Stimulated activated CD4-positive, alpha-beta T cell treated with anti-CD3 and anti-CD28 coated beads, Interleukin-4, amount 100 ng/mL, for 4 hours (primary cell): ENCODE measurements at places on chromosomes 5 and 9.
A peak's percentile ranks its signal among the peaks of the same experiment; 100 is the strongest.

DNA sequence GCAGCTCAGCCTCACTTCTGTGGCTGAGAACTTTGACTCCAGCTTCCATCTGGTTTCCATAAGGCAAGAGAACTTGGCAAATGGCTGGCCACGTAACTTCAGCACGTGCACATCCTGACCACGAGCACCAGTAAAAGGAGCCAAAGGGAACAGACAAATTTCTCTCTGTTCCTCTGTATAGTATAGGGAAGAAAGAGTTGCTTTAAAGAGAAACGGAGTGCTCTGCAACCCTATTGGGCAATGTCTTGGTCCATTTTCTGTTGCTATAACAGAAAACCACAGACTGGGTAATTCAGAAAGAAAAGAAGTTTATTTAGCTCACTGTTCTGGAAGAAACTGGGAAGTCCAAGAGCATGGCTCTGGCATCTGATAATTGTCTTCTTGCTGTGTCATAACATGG is 558.7 kb downstream of the ACTL7B start:
- DNase-seq = no peak

- DNase-seq = no peak
Observed at GRCh38 chr9:7752481-7752880, 47.1 kb downstream of the DMAC1 start.

GRCh38 chr9:133518200-133518599 is 6.6 kb downstream of the MYMK start:
- DNase-seq = no peak

- no peak for DNase-seq
Observed at GRCh38 chr5:9587135-9587534, 41.3 kb upstream of the SEMA5A start.

- no peak for DNase-seq
Observed at GRCh38 chr5:95102687-95103086, 182.2 kb downstream of the MCTP1 start.

GRCh38 chr5:96768708-96769251 is 39.0 kb downstream of the ERAP1 start:
- no peak for DNase-seq

- DNase-seq = no peak
Observed at GRCh38 chr5:40762705-40763104, 6.9 kb upstream of the TTC33 start.

DNA sequence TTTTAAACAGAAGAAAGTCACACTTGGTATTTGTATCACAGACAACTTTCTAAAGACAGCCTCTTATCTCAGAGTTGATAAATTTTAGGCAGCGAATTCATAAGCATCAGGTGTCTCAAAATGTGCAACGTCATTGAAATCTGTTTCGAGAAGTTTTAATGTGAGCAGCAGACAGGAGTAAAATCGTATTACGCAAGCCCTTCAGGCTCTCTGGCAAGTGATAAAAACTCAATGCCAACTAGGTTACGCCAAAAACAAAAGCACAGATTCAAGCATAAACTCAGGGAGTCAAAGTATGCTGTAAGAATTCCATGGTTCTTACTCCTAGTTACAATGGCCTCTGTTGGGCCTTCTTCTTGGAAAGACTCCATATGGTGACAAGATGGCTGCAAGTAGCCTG is 244.7 kb downstream of the SEMA5A start:
- no peak for DNase-seq

- DNase-seq = no peak
Observed at GRCh38 chr5:103511554-103511885, 51.1 kb downstream of the NUDT12 start.

GRCh38 chr9:34998266-34998665 is 8.7 kb downstream of the DNAJB5 start:
- no peak for DNase-seq

- DNase-seq = peak; percentile 39
Observed at GRCh38 chr5:178116143-178116885, 3.0 kb downstream of the N4BP3 start.

DNA sequence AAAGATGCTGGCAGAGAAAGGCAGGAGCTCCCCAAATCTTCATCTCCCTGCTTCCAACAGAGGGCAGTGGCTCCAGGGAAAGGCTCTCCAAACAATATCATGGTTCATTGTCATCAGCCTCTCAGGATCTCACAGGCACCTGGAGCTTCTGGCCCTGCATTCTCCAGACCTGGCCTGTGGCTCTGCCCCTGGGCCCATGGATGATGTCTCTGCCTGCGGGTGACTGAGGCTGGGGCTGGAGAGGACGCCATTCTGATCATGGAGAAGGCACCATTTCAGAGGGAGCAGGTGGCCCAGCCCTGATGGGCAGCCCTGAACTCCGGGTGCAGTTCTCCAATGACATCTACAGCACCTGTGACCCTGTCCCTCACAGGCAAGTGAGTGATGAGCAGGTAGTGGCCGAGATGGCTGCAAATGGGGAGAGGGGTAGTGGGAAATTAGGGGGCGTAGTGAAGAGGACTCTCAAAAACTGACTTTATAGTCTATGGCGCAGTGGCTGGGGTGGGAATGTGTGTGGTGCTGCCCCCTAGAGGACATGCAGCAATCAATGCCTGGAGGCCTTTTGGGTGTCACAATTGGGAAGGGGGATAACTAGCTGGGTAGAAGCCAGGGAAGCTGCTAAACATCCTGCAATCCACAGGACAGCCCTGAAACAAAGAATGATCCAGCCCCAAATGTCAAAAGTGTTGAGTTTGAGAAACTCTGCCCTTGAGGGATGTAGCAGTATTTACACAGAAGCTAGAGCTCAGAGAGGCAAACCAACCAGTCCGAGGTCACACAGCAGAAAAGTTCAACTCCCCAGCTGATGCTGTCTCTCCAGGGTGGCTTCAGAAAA is 3.2 kb downstream of the SH3PXD2B start:
- no peak for DNase-seq

DNA sequence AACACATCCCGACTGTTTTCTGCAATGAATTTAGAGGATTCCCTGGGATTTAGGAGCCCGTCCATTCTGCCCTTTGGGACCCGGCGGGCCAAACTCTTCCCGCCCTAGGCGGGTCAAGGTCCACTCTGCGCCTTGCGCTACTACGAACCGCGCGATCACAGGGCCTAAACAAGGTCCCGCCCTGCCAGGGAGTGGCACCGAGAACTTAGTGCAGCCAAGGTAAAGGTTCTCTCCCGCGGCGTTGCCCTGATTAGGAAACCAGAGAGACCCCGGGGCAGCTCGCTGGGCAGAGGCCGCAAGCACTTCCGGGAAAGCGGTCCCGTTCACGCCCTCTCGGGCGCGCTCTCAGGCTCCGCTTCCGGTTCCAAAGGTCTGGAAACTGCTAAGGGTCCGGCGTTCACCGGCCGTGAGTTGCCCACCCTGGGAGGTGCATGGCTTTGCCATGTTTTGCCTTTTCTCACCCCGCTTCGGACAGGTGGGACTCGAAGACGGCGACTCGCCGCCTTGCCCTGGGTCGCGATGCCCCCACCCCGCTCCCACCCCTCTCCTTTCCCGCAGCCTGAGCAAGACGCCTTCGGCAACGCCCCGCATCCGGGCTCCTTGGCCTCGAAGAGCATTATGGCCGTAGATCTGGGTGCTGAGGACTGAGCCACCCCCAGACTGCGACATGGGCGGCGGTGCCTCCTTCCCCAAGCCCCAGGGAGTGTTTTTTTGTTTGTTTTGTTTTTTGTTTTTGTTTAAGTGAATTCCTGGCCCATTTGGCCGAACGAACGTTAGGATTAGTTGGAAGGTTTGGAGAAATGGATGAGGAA is 23.4 kb downstream of the HNRNPK start:
- DNase-seq = peak; percentile 36

DNA sequence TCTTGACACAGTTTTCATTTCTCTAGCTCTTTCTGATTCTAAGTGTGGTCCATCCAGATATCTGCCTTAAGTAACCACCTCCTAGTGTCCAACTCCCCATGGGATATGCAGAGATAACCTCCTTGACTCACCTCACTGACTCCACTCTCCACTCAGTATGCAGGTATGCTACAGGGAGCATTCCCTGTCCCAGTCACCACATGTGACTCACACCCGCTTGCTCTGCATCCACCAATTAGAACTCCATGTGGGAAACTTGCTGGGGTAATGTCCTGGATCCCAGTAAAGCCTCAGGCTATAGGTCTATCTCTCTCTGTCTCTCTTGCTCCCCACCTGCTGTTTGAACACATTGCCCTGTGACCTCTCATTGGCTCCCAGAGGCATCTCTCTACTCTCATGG is 563.9 kb downstream of the HTR1A start:
- DNase-seq = no peak

GRCh38 chr5:68405784-68406743 is 190.5 kb downstream of the PIK3R1 start:
- DNase-seq = no peak

DNA sequence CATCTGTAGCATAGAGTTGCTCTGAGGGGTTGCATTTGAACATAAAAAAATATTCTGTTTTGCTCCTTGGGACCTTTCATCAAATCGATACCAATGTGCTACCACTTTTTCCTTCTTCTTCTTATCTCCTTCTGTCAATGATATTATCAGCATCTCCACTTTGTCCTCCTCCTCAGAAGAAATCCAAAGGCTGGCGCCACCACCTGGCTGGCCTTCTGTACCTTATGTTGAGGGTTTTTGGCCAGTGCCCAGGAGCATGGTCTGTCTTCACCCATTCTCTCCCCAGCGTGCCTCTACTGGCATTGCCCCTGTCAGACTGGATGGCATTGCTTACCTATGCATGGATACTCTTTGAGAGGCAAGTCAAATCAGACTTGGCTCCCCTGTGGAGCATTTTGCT is 167.2 kb downstream of the CFAP90 start:
- no peak for DNase-seq

GRCh38 chr5:68534131-68534940 is 318.8 kb downstream of the PIK3R1 start:
- no peak for DNase-seq

DNA sequence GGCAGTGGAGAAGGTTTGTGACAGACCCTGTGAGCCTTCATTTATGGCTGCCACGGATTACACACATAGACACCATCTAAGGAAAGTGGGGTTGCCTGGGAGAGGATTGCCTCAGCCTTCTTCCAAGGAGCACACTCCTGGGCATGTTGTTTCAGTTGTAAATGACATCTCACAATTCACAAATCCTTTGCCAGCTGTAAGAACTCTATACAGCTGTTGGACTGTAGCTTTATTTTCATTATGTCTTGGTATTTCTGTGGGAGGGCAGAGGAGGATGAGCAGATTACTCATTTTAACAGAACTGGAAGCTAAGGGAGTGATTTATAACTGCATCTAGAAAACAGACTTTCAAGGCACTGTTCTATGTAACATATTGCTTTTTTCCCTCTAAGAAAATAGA is 25.6 kb downstream of the MELK start:
- no peak for DNase-seq

DNA sequence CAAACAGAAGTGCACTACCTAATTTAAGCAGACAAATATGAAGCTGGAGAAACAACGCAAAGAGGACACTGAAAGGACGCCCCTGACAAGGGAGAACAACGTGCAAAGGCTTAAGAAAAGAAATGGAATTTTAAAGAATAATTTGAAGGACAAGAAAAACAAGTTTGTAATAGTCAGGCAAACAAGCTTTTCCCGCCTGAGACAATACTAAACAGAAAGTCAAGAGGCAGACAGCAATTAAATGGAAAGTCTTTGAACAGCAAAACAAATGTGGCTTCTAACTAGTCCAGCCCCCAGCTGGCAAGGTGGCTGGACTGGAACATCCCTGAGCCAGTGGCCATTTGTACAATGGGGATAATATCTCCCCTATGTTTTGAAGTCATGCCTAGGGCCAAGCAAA is 63.3 kb downstream of the SIL1 start:
- no peak for DNase-seq

- no peak for DNase-seq
Observed at GRCh38 chr5:32379421-32379820, 65.1 kb downstream of the ZFR start.

DNA sequence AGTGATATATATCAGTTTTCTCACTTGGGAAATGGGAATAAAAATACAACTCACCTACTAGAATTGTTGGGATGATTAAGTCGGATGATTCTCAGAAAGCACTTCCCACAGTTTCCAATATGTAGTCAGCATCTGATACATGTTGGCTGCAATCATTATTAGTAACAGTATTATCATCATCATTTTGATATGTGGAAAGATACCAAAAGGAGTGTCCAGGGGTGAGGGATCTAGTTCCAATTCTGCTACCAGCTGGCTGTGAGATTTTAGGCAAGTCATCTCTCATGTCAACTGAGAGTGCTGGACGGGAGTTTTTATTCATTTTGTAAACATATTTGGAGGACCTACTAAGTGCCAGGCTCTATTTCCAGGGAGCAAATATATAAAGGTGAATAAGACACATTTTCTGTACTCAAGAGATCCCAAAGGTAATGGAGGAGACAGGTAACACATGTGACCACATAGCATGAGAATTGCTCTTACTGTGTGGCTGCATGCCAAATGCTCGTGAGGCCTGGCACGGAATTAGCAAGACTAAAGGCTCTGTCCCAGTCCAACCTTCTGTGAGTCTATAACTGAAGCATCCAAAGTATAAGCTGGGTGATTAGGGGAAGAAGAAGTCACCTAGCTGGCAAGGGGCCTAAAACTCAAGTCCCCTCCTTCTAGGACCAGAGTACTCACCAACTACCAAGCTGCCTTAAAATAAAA is 83.0 kb downstream of the GRIA1 start:
- DNase-seq = no peak

DNA sequence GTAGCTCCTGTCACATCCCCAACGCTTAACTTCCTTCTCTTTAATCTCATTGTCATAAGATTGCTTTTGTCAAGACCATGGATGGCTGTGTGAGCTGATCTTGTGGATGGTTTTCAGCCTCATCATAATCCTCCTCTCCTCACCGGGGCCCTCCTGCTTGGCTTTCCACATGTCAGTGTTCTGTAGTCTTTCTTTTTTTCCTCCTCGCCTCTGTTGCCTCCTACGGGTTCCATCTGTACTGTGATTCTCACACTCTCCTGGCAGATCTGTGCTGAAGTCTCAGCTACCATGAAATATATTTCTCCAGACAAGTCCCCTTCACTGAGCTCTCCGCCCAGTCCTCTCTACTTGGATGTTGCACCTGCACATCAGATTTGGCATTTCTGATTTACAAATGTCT is 34.9 kb upstream of the FAM120AOS start:
- no peak for DNase-seq

DNA sequence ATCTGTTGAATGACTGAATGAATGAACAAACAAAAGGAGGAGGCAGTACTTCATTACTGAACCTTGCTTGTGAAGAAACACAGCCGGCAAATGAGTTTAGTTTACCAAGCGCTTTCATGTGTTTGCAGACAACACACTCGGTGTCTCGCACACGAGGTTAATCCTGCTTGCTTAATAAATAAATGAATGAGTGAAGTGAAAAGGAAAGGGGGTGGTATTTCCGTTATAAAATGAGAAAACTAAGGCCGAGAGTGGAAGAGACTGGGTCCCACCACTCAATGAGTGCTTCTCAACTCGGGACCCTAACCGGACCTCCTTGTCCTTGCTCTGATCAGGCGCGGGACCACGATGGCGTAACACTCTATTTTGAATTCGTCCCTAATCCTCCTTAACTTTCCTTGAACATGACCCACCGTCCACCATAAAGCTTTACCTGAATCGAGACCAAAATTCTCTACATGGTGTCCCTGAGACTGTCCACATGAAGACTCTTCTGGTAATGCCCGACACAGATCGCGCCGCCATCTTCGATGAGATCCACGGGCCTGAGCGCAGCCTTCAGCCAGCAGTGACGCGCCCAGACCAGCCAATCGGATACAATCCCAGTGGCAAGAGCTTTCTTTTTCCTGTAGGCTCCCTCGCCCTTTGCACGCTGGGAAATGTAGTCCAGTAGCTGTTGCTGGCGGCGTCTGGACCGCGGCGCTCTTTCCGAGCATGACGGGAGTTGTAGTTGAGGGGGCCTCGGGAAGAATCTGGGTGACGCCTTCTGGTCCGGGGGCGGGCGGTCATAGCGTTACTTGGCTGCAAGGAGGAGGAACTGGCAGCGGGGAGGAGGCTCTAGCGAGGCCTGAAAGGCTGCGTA is at the start of the genes MRPL50 and ZNF189:
Gene MRPL50 (minus strand): TSS at position 551 of the 862 bp plus-strand sequence. CDS start 26 bp downstream, at position 525.
Gene ZNF189 (plus strand): TSS at position 784 of the 862 bp plus-strand sequence. CDS start 306 bp downstream, outside the sequence.
- peak; percentile 98 for DNase-seq

- no peak for DNase-seq
Observed at GRCh38 chr9:37554318-37554717, 21.9 kb downstream of the FBXO10 start.
